ENCODE measurements at places on chromosomes 2 and 18.
A peak's percentile ranks its signal among the peaks of the same experiment; 100 is the strongest.

DNA sequence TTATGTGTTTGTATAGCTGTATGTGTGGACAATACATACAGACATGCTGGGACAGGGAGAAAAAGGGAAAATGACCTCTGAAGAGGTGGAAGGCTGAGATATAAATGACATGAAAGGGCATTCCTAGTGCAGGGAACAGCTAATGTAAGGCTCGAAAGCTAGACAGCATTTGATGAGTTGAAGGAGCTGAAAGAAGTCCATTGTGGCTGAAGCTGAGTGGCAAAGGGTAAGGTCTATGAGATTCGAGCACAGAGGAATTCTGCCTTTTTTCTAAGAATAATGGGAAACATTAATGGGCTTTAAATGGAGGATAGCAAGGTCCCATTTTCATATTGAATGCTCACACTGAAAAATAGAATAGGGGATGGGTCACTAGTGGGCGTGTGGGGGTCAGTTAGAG is 23.6 kb downstream of the ADD2 start:
- H3K36me3 ChIP-seq: no peaks in the 10 kb centered on the region
- H3K4me1 ChIP-seq: no peaks in the 10 kb centered on the region
- no peak overlapping the region for H3K27ac ChIP-seq
- H3K4me3 ChIP-seq: no peak overlapping the region

- DNase-seq: no peak
- H3K27me3 ChIP-seq: no peaks in the 10 kb centered on the region
- H3K4me3 ChIP-seq: no peak overlapping the region
- H3K27ac ChIP-seq: no peak overlapping the region
- H3K36me3 ChIP-seq: peaks cover 9% of the 10 kb centered on the region
- H3K4me1 ChIP-seq: peaks cover 40% of the 10 kb centered on the region
Observed at GRCh38 chr2:65120990-65121693, 8.8 kb downstream of the RAB1A start.

- H3K27me3 ChIP-seq: no peaks in the 10 kb centered on the region
- no peaks in the 10 kb centered on the region for H3K36me3 ChIP-seq
- no peak overlapping the region for H3K4me3 ChIP-seq
- no peaks in the 10 kb centered on the region for H3K4me1 ChIP-seq
Observed at GRCh38 chr2:220465700-220466099, 838.3 kb downstream of the SLC4A3 start.

GRCh38 chr2:177579486-177580036 is 187.0 kb downstream of the AGPS start:
- H3K36me3 ChIP-seq: no peaks in the 10 kb centered on the region
- no peak overlapping the region for H3K4me3 ChIP-seq
- no peak overlapping the region for H3K27ac ChIP-seq
- H3K27me3 ChIP-seq: peaks cover under 1% of the 10 kb centered on the region
- no peak for DNase-seq
- H3K4me1 ChIP-seq: no peaks in the 10 kb centered on the region

GRCh38 chr2:16669388-16669787 is 3.8 kb upstream of the CYRIA start:
- no peaks in the 10 kb centered on the region for H3K36me3 ChIP-seq
- H3K4me3 ChIP-seq: no peak overlapping the region

GRCh38 chr2:223644136-223644535 is 42.0 kb upstream of the SCG2 start:
- H3K4me1 ChIP-seq: peaks cover 6% of the 10 kb centered on the region
- H3K4me3 ChIP-seq: no peak overlapping the region
- no peak for DNase-seq

DNA sequence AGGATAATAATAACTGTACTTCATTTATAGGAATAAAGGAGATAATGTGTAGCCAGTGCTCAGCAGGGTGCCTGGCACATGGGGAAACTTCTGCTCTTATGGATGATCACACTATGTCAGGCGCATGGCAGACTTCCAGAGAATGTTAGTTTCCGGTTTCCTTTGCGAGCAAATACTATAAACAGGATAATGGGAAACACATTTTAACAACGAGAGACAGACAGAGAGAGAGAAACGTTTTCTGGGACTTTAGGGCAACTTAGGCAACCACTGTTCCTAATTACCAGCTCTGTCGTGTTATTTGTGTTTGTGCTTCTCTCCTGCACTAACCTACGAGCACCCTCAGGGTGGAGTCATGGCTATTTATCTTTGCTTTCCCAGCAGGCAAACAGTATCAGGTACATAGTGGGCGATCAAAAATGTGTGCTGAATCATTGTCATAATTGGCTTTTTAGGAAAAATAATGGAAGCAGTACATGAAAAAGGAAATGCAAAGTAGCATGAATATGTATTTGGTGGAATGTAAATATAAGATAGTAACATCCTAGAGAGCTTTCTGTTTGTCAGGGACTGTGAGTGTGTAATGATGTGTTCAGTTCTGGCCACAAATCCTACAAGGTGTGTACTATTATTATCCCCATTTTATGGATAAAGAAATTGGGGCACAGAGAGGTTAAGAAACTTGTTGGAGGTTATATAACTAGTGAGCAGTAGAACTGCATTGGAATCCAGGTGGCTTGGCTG is 36.8 kb upstream of the IGFBP2 start:
- H3K4me1 ChIP-seq: no peaks in the 10 kb centered on the region
- no peak for DNase-seq
- H3K27ac ChIP-seq: no peak overlapping the region
- no peaks in the 10 kb centered on the region for H3K36me3 ChIP-seq
- no peak overlapping the region for H3K4me3 ChIP-seq

DNA sequence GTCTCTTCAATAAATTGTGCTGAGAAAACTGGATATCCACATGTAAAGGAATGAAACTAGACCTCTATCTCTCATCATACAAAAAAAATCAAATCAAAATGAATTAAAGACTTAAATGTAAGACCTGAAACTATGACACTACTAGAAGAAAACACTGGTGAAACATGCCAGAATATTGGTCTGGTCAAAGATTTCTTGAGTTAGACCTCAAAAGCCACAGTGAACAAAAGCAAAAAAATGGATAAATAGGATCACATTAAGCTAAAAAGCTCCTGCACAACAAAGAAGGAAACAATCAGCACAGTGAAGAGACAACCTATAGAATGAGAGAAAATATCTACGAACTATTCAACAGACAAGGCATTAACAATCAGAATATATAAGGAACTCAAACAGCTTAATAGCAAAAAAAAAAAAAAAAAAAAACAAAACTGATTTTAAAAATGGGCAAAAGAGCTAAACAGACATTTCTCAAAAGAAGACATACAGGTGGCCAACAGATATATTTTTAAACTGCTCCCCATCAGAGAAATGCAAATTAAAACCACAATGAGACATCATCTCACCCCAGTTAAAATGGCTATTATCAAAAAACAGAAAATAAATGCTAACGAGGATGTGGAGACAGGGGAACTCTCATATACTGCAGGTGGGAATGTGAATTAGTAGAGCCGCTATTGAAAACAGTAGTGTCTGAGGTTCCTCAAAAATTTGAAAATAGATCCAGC is 66.3 kb downstream of the NCKAP1 start:
- DNase-seq: no peak
- H3K4me3 ChIP-seq: no peak overlapping the region
- no peak overlapping the region for H3K27ac ChIP-seq
- peaks cover 8% of the 10 kb centered on the region for H3K4me1 ChIP-seq
- H3K36me3 ChIP-seq: peaks cover 18% of the 10 kb centered on the region

DNA sequence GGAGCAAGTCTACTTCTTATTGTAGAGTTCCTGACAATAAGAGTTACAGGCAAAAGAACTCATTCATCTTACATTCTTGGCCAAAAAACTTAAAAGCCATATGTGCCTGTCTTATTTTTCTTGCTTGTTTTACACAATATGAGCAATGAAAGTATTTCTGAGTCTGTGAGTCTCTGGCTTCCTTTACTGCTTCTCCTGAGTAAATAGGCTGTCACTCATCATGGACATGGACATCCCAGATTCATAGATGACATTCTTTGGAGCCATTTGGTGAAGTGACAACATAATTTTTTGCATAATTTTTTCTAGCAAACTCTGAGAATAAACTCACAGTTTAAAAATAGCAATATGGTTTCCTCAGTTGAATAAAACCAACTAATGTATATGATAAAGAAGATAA is 179.3 kb downstream of the SNTG2 start:
- H3K4me1 ChIP-seq: peaks cover 4% of the 10 kb centered on the region
- H3K4me3 ChIP-seq: no peak overlapping the region
- H3K36me3 ChIP-seq: no peaks in the 10 kb centered on the region
- no peaks in the 10 kb centered on the region for H3K27me3 ChIP-seq

DNA sequence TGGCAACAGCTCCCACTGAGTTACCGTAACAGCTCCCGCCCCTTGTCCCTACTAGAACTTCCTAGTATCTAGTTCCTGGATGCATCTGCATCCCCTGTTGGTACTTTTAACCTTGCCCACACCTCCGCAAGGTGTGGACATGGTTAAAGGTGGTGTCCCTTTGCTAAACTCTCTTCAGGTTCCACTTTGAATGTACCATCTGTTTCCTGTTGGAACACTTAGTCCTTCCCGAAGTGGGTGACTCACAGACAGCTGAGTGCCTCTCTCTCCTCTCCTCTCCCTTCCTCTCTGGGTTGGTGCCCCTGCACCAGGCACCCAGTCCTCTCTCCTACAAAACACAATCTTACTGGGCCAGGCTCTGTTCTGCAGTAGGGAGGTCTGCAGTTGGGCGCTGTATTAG is 19.6 kb upstream of the REL start:
- peaks cover 3% of the 10 kb centered on the region for H3K4me1 ChIP-seq
- no peak overlapping the region for H3K4me3 ChIP-seq
- peaks cover 7% of the 10 kb centered on the region for H3K27me3 ChIP-seq
- H3K36me3 ChIP-seq: peaks cover 10% of the 10 kb centered on the region
- H3K27ac ChIP-seq: no peak overlapping the region
- no peak for DNase-seq

- peak; percentile 36 for DNase-seq
- no peak overlapping the region for H3K27ac ChIP-seq
- H3K4me1 ChIP-seq: peaks cover 3% of the 10 kb centered on the region
- no peak overlapping the region for H3K4me3 ChIP-seq
- no peaks in the 10 kb centered on the region for H3K36me3 ChIP-seq
Observed at GRCh38 chr2:127166231-127166860, 53.8 kb downstream of the CYP27C1 start.

Data from activated CD8-positive, alpha-beta memory T cell treated with anti-CD3 and anti-CD28 coated beads, Interleukin-2, amount 10 ng/mL, durations not matched to agents 7 days and 5 days (primary cell).